ENCODE measurements at places on chromosomes 2 and 18.

- DNase-seq, result peak; percentile 66
Observed at GRCh38 chr2:143686585-143687164, 557.5 kb downstream of the ARHGAP15 start.

- no peak for DNase-seq
Observed at GRCh38 chr2:177287814-177288213, 23.3 kb upstream of the NFE2L2 start.

- no peak for DNase-seq
Observed at GRCh38 chr18:3760741-3761140, 310.8 kb downstream of the TGIF1 start.

GRCh38 chr2:108154366-108155061 lies 85.3 kb upstream of the SULT1C3 start:
- DNase-seq, result no peak

- peak; percentile 90 for DNase-seq
Observed at GRCh38 chr2:24015562-24016375, 5.9 kb downstream of the MFSD2B start.

GRCh38 chr2:239588451-239589269 lies 187.8 kb upstream of the HDAC4 start:
- no peak for DNase-seq

DNA sequence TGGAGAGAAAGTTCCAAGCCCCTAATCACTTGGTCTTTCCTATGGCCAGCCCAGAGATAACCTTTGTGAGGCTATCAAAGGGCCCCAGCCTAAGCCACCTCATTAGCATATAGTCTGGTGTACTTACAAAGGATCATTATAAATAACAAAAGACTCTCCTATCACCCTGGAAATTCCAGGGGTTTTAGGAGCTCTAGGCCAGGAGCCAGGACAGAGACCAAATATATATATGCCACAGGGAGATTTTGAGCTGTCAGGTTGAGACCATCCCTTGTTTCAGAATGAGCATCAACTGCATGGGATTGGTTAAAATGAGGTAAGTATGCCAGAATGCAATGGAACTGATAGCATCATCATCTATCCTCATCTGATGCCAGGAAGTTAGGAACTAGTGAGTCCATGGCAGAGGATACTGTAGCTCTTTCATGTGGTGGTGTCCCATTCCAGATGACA lies 32.1 kb upstream of the CHRNA1 start:
- DNase-seq, result no peak

GRCh38 chr2:83516503-83516902 lies 942.6 kb downstream of the SUCLG1 start:
- no peak for DNase-seq

GRCh38 chr18:22559414-22560274 lies 141.9 kb upstream of the CTAGE1 start:
- DNase-seq, result peak; percentile 79

- DNase-seq, result no peak
Observed at GRCh38 chr18:6956495-6956894, 161.1 kb downstream of the LAMA1 start.

- DNase-seq, result peak; percentile 23
Observed at GRCh38 chr2:217792626-217793527, 209.9 kb downstream of the TNS1 start.

GRCh38 chr2:188235364-188235763 lies 56.3 kb upstream of the GULP1 start:
- no peak for DNase-seq

DNA sequence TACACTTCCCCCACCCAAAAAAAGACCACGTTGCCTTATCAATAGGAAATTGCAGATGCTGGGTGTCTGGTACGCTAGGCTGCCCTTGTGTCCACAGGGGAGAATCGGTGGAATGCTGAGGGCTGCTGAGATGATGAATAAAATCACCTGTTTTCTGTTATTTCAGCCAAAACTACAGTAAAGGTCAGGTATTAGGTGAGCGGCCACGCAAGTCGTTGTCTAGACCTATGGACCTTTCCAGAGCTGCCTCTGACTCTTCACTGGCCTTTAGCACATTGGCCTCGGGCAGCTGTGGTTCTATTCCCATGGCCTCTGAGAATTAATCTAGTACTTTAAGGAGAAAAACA lies 89.6 kb downstream of the MTCL1 start:
- no peak for DNase-seq

DNA sequence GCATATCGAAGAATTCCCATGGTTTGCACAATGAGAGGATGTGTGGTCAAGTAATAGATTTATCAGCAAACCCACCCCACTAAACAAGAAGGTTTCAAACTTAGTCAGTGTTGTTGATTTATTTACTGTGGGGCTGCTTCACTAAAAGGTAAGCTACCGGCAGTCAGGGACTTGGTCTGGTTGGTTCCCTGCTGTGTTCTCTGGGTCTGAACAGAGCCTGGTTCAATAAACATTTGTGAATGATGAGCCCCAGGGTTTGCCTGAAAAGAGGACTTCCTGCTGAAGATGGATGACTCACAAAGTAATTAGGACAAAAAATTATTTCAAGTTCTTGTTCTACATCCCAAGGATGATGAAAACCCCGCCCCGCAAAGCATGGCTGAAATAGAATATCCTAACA lies 108.3 kb downstream of the SPP2 start:
- no peak for DNase-seq

GRCh38 chr2:242054881-242055801 lies 185.6 kb downstream of the RTP5 start:
- DNase-seq, result no peak

- no peak for DNase-seq
Observed at GRCh38 chr18:14933964-14934363, 186.0 kb downstream of the ANKRD30B start.

DNA sequence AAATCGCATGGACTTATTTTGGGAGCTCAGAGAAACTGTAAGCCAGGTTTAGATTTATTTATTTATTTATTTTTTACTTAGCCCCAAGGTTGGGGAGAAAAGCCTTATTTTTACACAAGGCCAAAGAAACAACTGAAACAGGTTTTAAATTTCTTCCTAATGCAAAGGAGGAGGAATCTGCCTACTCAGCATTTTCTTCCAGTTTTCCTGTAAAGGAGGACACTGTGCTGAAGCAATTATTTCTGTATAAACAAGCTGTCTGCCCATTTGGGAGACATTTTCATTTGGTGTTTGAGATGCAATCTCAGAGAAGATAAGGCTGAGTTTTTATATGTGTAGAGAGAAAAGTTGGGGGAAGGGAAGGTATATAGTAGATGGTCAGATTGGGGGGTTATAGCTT lies 125.0 kb downstream of the ETAA1 start:
- DNase-seq, result no peak

- DNase-seq, result no peak
Observed at GRCh38 chr2:217085543-217085942, 225.7 kb upstream of the TNP1 start.

DNA sequence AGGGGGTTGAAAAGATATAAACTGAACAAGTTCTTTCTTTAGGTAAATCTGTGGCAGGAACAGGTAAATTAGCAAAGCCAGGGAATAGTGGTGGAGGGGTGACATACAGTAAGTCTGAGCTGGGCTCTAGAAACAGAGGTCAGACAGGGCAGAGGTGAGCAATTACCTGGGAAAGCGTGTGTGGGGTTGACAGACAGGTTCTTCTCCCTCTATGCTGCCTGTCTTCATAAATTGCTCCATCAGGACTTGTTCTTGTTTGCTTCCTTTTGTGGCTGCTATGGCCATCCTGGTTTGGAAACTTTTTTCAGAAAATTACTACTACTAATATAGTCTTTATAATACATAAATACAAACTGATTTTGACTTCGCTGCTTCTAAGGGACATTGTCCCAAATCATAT lies 3.4 kb upstream of the ANKRD12 start:
- no peak for DNase-seq

GRCh38 chr2:10900216-10901109 lies 11.3 kb upstream of the KCNF1 start:
- DNase-seq, result no peak

DNA sequence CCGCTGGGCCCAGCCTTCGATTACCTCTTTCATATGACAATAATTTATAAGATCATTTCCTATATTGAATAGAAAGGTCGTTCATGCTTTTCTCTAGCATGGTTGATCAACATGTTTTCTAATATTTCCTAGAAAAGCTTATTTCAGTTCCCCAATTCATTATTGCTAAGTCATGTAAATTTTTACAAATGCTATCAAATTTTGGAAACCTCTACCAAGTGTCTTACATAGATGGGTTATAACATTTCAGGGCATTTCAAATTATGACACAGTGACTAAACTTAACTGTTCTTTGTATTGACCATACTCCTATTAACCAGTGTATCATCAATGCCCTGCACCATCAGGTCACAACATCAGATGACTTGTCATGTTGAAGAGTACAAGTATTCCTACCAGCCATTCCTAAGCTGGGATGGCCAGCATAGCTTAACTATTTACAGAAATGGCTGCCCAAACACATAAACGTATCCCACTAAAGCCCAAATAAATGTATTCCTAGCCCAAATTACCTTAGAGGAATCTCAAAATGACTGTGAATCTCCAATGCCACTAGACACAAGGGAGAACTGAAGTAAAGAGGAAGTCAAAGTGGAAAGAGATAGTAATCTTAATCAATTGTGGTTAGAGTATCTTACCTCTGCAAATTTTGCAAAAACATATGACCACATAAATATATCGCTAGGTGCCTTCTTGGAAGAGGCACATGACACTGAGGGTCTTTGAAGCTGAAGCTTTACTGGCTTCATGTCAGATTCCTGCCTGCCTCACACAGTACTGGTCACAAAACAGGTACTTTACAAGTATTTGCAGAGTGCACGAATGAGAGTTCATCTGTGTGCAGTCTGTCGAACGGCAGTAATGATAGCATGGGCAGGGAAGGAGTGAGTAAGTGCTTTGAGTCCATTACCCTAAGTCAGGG lies 87.3 kb upstream of the TLK1 start:
- no peak for DNase-seq

DNA sequence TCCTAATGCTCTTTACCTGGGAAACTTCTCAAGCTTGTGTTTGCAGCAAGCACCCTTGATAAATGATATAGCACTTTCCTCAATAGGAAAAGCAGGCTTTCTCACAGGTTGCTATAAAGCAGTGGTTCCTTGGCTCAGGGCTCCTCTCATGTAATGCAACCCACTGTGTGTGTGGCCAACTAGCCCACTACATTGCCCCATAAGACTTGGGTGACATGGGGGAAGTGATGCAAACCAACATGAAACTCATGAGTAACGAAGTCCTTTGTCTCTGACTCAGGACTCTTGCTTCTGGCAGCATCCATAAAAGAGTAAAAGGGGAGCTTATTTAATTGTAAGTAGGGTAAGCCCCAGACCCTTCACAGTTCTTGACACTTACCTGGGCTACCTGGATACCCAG lies 106.9 kb downstream of the COL4A4 start:
- no peak for DNase-seq

DNA sequence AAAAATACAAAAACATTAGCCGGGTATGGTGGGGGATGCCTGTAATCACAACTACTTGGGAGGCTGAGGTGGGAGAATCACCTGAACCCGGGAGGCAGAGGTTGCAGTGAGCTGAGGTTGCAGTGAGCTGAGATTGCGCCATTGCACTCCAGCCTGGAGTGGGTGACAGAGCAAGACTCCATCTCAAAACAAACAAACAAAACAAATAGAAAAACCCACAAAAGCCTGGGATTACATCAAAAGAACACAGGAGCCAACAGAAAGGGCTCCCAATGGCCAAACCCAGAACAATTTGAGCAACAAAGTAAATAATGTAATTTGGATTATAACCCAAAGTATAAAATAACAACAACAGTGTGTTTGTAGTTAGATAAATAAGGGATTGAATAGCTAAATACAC lies 159.8 kb downstream of the UXS1 start:
- DNase-seq, result no peak

DNA sequence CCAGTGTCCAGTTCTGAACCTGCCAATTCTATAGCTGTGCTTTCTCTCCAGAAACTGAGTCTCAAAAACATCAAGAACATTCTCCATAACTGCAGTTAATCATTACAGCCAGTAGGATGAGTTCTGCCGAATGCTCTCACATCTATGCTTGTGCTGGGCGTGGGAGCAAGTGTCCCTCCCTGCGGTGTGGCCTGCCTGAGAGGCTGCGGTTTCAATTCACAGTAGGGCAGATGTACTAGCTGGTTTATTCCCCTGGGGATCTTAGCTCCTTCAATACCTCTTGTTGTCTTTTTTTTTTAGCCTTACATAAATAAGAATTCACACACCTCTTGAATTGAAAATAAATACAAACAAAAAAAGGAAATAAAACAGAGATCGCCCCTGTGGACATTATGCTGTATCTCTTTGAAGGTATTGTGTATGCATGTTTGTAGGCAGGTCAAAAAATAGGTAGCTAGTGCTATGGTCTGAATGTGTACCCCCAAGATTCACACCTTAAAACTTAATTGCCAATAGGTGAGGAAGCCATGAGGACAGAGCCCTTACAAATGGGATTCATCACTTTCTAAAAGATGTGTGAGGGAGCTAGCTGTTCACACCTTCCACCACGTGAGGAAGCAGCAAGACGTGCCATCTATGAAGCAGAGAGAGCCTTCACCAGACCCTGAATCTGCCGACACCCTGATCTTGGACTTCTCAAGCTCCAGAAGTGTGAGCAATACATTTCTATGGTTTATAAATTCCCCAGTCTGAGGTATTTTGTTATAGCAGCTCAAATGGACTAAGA lies 74.3 kb downstream of the BCL2L11 start:
- no peak for DNase-seq

DNA sequence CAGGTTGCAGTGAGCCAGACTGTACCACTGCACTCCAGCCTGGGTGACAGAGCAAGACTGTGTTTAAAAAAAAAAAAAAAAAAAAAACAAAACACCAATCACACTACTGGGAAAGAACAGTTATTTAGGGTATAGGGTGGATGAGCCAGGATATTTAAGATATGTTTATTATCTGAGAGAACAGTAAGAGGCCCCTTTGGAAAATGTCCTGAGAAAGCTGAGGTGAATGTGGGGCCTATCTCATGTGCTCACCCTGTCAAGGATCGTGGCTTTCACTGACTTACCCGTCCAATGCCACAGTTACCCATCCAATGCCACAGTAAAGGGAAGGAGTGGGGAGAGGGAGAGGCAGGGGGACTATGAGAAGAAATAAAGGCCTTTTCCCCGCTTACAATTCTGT lies 19.9 kb upstream of the ENOSF1 start:
- no peak for DNase-seq

DNA sequence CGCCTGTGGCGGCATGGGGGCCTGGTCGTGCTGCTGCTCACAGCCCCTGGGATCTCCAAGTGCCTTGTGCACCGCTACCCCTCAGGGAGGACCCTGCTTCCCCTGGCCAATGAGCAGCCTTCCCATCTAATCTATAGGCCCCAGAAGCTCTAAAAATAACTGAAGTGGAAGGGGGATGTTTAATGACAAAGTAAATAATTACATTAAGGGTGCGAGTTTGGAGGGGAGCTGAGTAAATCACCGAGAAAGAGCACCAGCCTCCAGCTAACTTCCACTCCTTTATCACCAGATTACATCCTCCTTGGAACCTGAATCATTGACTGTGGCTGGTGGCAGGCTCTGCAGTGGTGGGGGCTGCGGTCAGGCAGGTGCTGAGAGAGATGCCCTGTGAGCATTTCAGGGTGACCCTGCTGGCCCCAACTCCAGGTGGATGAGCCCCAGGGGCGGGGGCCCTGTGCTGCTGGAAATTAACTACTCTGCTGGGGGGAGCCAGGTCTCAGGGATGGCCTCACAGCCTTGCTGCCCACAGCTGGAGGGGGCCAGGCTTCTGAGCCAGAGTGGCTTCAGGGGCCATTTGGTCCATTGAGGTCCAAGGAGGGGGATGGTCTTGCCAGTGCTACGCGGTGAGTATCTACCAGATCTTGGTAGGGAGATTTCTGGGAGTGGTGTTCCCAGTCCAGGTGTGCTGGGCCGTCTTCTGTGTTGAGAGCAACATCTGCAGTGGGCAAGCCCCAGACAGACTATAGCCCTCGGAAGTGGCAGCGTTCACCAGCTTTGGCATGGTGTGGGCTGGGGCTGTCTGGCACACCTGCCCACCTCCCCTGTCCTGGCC lies 74.2 kb downstream of the GLI2 start:
- no peak for DNase-seq

- peak; percentile 94 for DNase-seq
Observed at GRCh38 chr2:39492095-39492590, 55.1 kb upstream of the MAP4K3 start.
